ENCODE measurements at places on chromosomes 1 and 21.

DNA sequence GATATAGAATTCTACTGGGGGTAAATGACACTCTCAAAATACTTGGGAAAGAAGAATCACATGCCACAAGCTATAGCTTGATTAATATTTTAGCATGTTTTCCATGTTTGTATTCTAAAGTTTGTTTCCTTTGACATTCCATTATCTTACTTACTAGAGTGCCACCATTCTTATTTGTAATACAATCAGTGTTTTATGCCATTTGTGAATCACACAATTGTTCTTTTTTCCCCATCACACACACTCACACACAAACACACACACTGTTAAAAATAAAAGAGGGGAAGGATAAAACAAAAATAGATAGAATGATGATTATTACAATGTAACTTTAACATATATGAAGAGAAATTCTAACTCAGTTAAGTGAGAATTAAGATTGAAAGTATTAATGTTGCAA is 16.0 kb upstream of the TEKT2 start:
- ATAC-seq = no peak

DNA sequence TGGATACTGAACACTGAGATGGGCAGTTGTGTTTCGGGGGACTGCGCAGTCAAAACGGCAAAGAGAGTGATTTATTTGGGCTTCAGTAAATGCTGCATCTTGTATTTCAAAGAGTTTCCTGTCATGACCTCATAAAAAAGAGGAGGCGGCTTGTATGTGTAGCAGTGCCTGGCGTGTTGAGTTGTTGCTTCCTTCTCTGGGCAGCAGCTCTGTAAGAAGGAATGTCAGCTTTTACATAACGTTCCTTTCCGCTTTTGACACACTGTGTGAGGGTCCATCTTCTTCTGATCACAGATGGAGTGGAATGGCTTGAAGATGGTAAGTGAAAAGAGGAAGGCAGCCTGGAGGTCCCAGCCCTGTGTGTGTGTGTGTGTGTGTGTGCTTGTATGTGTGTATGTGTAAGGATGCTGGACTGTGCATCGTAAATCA is 941 bp downstream of the ELAVL4 start:
- peak; percentile 64 for ATAC-seq

- no peak for ATAC-seq
These were observed 289.9 kb upstream of the VAMP3 start for GRCh38 chr1:7481194-7481593.

DNA sequence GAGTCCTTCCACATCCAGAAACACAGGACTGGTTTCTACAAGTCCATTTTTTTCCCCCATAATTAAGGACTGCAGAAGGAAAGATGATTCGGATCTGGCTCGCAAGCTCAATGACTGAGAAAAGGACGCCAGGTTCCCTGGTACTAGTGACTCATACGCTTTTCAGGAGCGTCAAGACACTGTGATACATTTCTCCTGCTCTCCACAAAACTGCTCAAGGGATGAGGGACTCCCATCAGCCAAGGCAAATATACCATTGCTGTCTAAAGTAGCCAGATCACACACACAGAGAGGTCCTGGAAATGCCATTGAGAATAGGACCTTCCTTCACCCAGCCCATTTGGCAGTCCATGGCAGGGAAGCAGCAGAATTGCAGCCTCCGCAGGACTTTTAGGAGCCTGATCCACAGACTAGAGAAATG is 253.6 kb upstream of the IRF2BP2 start:
- peak; percentile 37 for ATAC-seq

DNA sequence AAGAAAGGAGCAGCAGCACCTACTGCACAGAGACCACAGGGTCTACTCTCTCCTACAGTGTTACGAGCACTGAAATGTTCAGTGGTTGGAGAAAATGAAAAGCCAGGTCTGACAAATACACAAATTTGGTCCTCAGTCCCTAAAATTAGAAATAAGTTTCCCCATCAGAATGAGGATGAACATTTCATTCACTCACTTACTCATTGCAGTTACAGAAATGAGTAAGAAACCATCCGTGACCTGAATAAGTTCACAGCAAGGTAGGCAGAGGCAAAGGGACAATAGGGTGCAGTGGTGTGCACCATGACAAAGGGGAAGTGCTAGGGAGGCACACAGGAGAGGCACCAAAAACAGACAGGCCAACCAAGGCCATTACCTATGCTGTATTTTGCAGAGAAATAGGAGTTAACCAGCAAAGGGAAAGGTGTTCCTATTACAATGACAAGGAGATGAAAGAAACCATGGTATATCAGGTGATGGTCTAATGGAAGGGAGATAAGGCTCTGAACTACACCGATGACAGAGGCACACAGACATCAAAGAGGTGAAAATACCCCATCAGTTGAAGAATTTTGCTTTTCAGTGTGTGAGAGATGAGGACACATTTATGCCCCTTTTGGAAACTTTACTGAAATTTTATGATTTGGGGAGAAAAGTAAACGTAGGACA is 29.4 kb downstream of the VAV3 start:
- ATAC-seq = no peak

DNA sequence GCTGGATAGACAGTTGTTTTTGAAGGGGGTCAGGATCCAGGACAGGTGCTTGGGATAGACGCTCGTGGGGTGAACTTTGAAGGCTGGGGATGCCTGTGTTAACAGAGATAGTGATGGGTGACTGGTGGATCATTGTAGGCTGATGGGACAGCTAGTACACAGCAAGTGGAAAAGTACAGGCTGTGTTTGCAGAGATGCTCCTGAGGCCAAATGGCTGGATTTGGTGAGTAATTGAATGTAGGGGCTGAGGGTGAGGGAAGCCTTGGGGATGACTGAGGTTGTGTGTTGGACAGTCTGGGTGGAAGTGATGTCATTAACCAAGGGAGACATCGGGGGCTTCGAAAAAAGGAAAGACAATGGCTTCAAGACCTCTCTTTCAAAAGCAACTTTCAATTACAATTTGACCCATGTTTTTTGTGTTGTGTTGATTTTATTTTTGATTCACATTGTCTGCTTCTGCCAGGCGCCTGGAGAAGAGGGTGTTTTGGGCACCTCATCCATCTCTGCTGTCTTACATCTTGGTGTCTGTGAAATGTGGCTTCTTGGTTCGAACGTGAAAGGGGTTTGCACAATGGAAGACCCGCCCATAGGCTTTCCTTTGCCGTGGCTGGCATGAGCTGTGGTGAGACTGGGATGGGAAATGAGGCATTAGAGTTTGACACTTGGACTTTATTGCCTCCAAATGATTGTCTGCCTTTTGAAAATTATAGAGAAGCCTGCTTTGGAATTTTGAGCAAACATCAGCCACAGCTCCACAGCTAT is 147.5 kb downstream of the FOXD2 start:
- no peak for ATAC-seq

DNA sequence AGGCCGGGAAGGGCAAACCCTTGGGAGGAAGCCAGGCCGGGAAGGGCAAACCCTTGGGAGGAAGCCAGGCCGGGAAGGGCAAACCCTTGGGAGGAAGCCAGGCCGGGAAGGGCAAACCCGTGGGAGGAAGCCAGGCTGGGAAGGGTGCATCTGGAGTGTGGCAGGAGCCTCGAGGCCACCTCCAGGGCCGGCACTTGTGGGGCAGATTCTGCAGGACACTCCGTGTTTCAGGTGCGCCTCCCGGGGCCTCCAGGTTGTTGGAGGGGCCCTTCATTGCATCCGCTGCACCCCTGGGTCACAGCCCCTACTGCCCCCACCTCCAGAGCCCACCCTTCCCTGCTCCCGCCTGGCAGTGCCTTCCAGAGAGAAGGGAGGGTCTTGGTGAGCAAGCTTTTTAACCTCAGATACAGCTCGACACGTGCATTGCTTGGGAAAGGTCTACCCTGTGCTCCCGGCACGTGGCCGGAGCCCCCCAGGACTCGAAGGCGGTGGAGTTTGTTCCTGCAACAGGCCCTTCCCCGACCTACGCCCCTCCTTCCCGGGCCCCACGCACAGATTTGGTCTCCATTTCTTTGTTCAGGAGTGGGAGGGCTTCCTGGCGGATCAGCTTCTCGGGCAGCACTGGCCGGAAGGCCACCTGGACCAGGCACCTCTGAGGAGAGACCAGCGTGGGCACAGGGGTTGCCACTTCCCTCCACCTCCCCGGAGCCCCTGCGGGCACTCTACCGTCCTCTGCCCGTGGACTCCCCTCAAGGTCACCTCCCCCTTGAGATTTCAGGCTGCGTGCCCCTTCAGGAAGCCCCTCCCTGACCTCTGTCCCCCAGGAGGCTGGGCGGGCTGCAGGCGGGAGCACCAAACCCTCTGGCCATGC is 9.4 kb upstream of the TMEM52 start:
- no peak for ATAC-seq

DNA sequence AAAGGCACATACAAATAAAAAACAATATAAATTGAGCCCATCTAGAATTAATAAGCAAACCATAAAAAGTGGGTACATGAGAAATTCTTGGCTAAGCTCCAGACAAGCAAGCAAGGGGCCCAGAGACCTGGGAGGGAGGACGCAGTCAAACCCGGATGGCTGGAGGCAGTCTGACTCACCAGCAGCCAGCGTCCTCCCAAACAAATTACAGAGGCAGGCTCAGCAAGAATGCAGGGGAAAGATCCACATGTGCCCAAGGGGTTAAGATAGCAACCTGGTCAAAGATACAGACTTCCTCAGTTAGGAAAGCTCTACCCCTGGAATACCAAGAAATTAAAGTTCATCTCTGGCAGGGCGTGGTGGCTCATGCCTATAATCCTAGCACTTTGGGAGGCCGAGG is 7.4 kb upstream of the TIAM1 start:
- ATAC-seq = no peak

- ATAC-seq = peak; percentile 33
These were observed 180.0 kb downstream of the TNR start for GRCh38 chr1:175563236-175563895.

Data from motor neuron (in vitro differentiated cells).